Progenitor cell of endocrine pancreas (in vitro differentiated cells): ENCODE measurements at places on chromosomes 6 and 20. TPM values are rescaled to one million over a fixed set of nuclear protein-coding genes. Genes with fewer than 3 reads are reported as not detected.

DNA sequence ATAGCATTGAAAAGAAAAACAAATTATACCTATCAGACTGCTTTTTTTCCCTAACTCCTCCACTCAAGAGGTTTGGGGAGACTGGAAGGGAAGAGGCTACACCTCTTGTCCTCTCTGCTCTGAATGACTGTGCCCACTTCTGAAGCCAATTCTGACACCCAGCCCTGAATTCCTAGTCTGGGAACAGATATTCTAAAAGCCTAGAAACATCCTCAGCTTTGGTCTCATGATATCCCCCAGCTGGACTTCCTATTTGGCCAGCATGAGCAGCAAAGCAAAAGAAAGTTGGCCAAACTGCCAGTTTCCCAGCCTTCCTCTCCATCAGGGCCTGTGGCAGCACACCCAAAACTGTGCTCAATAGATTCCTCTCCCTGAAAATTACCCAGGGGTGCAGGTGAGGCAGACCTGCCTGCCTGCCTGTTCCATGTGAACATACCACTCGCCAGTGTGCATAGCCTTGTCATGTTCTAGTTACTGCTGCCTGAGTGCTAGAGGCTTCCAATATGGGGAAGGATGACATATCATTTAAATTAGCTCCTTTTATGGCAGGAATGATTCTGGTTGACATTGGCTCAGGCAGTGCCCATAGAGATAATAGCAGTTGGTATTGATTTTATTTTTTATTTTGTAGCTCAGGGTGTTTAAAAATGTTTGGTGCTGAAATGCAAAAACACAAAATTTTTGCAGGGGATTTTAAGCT lies 152.1 kb upstream of the RIN2 start:
- H3K27ac ChIP-seq: no peak overlapping the region
- no peak overlapping the region for H3K4me3 ChIP-seq
- DNase-seq: no peak
- H3K36me3 ChIP-seq: no peaks in the 10 kb centered on the region
- peaks cover 7% of the 10 kb centered on the region for H3K27me3 ChIP-seq
- peaks cover 18% of the 10 kb centered on the region for H3K4me1 ChIP-seq

DNA sequence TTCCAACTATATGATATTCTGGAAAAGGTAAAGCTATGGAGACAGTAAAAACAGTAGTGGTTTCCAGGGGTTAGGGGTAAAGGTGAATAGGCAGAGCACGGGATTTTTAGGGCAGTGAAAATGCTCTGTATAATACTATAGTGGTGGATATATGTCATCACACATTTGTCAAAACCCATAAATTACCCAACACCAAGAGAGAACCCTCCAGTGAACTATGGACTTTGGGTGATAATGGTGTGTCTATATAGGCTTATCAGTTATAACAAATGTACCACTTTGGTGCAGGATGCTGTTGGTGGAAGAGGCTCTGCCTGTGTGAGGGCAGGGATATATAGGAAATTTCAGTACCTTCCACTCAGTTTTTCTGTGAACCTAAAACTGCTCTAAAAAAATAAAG lies 149.9 kb downstream of the GPX5 start:
- peaks cover 2% of the 10 kb centered on the region for H3K4me1 ChIP-seq
- DNase-seq: no peak
- no peak overlapping the region for H3K4me3 ChIP-seq
- no peaks in the 10 kb centered on the region for H3K36me3 ChIP-seq
- H3K27me3 ChIP-seq: peaks cover 7% of the 10 kb centered on the region

The PAK5 gene
- 9.7 and 12.2 TPM in 2 replicates for total RNA-seq

The HAO1 gene
- total RNA-seq: not detected in 2 replicates

GRCh38 chr6:150079604-150080003 lies 10.7 kb upstream of the ULBP3 start:
- H3K27me3 ChIP-seq: peaks cover 28% of the 10 kb centered on the region
- H3K36me3 ChIP-seq: no peaks in the 10 kb centered on the region

GRCh38 chr6:126017668-126018067 lies 31.3 kb downstream of the TRMT11 start:
- DNase-seq: no peak
- no peak overlapping the region for H3K27ac ChIP-seq
- no peak overlapping the region for H3K4me3 ChIP-seq
- H3K4me1 ChIP-seq: peaks cover 6% of the 10 kb centered on the region
- no peaks in the 10 kb centered on the region for H3K27me3 ChIP-seq
